Stimulated activated CD8-positive, alpha-beta memory T cell treated with anti-CD3 and anti-CD28 coated beads, Interleukin-2, amount 100 ng/mL, for 1 hour (primary cell): ENCODE measurements at places on chromosomes 11 and 22.
A peak's percentile ranks its signal among the peaks of the same experiment; 100 is the strongest.

DNA sequence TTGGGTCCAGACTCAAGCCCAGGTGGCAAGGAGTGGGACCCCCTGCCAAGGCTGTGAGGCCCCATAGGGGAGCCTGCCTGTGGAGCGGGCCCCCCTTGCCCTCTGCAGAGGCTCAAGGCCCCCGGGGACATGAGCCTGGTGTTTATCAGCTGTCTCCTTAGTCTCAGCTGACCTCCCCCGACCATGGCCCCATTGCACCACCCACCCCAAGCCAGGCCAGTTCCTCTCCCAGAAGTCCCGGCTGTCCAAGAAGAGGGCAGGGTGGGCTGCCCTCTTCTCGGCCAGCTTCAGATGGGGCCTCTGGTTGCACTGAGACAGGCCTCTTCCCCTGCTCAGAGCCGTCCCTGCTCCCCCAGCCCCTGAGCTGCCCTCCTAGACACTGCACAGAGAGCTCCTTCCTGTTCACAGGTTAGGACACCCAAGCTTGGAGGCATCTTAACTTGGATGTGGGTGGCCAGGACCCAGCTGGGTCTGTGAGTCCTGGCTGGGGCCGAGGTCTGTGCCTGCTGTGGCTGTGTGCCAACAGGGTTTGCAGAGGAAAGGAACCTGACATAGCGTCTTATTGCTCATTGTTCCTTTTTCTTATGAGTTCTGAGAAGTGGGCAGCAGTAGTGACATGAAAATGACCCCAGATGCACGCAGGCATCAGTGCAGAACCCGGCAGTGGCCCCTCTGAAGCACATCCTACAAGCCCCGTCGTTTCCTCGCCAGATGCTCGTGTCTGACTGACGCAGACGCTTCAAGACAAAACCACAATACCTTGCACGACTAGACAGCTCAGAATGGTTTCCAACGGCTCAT, 5.4 kb downstream of the TRABD start:
- DNase-seq, result peak; percentile 64

DNA sequence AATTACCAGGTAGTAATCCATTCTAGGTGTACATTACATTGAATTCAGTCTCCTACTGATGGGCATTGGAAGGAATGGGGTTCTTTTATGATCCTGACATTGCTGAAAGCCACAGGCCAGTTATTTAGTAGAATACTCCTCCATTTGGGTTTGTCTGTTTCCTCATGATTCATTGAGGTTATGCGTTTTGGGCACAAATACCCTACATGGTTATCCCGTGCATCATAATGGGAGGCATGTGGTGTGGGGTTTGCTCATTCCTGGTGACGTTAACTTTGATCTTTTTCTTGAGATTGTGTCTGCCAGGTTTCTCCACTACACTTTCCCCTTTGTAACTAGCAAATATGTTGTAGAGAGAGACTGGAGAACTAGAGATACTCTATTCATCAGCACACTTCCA, 5.5 kb downstream of the FOLR3 start:
- no peak for DNase-seq

DNA sequence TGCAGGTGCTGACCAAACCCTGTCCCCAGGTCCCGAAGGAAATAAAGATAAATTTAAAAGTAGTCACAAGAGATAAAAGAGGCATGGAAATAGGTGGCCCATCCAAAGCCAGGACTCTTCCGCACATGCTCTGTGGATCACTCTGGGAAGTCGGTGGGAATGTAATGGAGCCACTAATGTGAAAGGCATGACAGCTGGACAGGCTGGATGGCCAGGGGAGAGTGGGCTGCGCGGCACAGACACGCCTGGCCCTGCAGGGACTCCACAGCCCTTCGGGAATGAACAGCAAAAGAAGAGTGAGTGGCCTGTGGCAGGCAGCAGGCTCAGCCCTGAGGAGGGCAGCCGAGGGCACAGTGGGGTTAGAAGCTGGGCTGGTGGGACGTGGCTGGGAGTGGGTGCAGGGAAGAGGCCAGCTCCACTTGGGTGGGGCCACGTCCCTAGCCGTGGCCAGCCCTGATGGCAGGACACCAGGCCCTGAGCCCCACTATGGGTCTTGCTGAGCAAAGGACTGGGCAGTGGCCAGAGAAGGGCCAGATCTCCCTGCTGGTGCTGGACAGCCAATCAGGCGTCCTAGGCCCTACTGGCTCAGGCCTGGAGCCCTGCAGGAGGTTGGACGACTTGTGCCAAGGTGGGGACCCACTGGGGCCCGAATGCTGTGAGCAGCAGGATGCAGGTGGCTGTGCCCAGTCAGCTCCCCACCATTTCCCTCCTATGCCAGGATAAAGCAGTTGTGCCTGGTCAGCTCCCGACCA, 31.3 kb upstream of the GNB1L start:
- no peak for DNase-seq

DNA sequence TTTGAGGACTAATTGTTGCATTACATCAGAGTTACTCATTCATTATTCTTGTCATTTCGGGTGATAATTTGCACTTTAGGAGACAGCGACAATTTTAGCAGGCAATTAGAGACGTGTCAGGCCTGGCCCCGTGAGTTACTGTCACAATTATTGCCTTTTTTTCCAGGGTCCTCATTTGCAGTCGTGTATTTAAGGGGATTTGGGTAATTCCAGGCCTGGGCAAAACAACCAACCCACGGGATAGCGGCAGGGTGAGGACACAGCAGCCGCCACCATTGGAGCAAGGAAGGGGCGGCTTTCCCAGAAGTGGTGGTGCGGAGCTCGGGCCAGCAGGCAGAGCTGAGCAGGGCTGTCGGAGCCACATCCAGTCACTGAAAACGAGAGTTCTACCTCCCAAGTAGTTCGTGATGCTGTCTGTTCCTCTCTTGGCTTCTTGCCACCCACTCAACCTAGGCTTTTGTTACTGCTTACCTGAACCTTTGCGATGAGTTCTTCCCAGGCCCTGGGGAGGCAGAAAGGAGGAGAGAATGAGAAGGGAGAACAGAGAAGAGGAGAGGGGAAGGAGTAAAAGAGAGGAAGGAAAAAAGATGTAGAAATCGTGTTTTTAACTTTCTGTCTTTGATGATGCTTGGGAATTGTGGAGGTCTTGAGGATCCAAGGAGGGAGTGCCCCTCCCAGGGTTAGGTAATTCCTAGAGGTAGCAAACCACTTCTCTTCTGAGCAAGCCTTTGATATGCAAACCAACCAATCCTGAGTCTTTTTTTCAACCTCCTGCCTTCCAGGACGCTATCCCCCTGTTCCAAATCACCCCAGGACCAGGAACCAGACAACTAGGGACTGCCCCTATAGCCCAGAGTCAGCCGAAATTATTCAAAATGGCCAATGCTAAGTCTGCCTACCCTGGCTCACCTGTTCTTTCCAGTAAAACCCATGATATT, 236.1 kb downstream of the MIAT start:
- DNase-seq, result no peak

- DNase-seq, result no peak
These were observed 52.1 kb upstream of the MYEOV start for GRCh38 chr11:69241844-69242243.
